GM12864 (cell line): ENCODE measurements at places on chromosomes 2 and 18.

DNA sequence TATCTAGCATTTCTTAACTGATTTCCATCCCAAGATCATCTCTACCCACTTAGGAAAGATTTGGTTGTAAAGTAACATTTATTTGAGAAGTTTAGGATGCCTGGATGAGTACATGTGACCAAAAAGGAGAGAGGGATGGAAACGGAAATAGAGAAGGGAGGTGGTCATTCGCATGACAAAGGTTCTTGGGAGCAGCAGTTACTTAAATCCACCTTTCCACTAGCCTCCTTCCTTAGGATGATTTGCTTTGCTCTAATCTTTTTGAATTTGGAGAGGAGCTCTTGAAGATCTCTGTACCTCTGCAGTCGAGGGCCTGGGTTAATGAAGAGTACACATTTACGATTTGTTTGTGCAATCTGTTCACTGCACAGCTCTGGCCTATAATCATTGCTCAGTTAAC lies 623.5 kb downstream of the EPHA4 start:
- DNase-seq = no peak

DNA sequence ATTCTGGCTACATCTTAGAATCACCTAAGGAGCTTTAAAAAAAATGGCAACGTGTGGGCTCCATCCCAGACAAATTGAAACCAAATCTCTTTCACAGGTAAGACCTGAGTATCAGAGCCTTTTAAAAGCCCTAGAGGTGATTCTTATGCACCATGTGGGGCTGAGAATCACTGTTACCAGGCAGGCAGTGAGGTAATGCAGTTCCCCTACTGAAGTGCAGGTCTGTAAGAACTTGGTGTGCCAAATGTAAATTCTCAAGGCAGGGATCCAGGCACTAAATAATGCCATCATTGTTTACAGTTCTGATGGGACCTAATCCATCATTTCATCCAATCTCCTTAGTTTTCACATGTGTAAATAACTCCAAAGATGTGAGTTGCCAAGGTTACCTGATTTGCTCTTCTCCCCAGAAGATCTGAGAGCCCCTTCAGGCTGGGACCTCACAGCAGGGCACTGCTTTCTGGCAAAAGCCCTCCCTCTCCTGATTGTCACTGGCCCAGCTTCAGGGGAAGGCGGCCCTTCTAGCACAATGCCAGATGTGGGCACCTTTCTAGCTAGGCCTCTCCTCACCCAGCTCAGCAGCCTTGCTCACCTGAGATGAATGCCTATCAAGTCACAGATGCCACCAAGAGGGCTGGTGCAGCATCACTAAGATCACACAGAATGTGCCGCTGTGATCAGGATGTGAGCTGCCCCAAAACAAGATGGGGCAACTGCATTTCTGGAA lies 73.6 kb upstream of the RGPD5 start:
- no peak for DNase-seq

DNA sequence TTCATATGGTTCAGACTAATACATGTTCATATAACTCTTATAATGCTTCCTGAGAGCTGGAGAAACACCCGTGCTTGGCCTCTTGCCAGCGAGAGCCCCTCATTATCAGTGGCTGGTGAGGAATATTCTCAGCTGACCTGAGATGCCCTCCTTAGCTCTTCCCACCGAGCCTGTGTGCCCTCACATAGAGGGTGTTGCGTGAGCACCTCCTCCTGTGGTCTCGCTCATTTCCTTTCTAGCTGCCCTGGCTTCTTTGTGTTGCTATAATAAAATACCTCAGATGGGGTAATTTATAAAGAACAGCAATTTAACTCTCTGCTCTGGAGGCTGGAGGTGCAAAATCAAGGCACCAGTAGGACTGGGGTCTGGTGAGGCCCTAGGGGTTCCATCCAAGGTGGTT lies 80.5 kb upstream of the ALKAL2 start:
- no peak for DNase-seq

DNA sequence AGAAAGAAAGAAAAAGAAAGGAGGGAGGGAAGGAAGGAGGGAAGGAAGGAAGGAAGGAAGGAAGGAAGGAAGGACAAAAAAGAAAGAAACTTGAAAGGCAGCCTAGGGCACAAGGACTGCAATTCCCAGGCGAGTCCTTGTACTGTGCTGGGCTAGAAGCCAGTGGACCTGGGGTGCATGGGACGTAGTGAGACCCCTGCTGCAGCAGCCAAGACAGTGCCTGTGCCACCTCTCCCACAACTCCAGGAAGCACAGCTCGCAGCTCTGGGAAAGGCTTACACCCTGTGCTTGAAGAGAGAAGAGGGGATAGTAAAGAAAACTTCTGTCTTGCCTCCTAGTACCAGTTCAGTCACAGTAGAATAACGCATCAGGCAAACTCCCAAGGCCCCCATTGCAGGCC lies 227.9 kb upstream of the CDH7 start:
- no peak for DNase-seq

GRCh38 chr2:162277381-162277780 lies 34.1 kb upstream of the FAP start:
- no peak for DNase-seq

DNA sequence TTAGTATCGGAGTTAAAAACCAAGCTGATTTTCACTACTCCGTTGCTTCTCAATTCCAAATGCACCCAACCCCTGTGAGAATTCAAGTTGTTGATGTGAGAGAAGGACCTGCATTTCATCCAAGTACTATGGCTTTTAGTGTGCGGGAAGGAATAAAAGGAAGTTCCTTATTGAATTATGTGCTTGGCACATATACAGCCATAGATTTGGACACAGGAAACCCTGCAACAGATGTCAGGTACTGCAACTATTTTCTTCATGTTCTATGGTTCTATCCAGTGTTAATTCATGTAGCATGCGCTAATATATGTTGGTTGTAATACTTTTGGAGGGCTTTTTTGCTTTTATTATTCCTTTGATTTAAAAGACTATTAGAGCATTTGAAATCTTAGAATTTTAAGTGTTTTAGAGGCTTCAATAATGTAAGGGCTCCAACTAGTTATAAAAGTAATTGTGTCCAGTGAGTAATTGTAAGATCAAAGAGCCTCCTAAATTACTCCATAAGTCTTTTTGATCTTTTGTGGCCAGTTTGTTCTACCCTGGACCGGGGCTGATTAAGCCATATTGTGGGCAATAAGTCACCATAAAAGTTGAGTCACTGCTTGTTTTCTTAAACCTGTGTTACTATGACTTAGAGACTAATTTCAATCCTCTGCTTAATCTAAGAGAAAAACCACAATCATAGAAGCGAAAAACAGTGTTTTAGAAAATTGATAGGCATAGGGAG lies 22.9 kb downstream of the DSG4 start:
- no peak for DNase-seq

GRCh38 chr18:51559198-51559901 lies 361.9 kb upstream of the MEX3C start:
- no peak for DNase-seq

DNA sequence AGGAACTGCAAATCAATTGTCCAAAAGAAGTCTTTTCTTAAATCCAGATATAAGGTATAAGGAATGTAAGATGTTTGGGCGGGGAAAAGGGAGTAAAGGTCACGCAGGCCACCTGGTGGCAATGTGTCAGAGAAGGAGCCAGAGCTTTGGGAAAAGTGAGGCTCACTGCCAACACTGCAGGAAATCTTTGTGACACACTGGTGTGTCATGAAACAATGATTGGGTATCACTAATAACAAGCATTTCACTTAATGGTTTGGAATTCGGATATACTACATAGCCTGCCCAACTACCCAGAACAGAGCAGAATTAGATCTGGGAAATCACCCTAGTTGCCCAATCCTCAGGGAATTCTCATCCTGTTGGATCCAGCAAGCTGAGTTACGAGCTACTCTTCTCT lies 61.0 kb downstream of the RBMS1 start:
- DNase-seq = no peak

DNA sequence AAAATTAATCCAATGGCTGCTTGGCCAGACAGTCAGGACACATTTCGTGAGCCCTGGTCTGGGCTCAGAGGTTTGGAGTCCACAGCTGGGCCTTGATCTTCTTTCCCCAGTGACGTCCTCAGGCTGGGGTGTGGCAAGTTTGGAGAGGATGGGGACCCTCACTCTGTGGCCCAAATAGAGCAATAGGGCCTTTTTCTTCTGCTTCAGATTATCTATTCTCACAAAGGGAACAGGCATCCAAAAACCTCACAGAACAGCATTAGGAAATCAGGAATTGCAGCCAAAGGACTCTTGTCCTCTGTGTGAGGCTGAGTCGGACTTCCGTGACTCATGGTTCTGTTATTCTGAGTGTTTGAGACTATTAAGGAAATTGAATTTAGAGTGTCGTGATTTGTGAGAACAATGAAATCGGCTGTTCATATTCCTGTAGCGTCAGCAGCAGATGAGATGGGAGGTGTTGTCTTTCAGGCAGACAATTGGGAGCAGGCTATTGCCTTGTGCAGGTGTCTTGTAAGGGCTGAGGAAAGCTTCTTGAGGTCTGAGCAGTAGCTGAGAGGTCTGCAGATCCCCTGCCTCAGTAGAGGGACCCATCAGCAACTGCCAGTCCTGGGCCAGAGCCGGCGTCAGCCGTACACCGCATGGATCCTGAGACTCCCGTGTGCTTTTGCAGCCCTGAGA lies 113.8 kb downstream of the SH3RF3 start:
- no peak for DNase-seq

DNA sequence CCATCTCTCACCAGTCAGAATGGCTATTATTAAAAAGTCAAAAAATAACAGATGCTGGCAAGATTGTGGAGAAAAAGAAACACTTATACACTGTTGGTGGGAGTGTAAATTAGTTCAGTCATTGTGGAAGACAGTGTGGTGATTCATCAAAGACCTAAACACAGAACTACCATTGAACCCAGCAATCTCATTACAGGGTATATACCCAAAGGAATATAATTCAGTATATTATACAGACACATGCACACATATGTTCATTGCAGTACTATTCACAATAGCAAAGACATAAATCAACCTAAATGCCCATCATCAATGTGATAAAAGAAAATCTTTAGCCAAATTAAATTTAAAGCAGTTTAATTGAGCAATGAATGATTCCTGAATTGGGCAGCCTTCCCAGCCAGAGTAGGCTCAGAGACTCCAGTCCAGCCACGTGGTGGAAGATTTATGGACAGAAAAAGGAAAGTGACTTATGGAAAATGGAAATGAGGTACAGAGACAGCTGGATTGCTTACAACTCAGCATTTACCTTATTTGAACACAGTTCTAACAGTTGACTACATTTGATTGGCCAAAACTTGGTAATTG lies 377.1 kb upstream of the SLC39A10 start:
- DNase-seq = no peak

GRCh38 chr2:164260506-164260905 lies 360.8 kb downstream of the GRB14 start:
- no peak for DNase-seq

DNA sequence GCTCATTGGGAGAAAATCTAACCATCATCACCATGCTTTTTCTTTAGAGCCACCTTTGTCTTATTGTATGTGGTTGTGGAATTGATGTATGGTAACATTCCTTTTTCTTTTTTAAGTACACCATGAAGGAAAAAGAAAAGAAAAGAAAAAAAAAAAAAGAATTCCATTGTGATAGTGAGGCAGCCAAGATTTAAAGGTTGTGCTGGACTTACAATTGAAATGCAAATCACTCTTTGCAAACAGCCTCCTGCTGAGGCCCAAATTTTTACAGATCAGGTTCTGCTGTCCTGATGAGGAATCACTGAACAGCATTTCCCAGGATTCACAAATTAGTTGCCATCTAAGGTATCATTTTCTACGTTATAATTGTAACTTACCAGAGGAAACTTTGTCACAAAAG lies 1101.0 kb upstream of the FANCL start:
- DNase-seq = no peak

DNA sequence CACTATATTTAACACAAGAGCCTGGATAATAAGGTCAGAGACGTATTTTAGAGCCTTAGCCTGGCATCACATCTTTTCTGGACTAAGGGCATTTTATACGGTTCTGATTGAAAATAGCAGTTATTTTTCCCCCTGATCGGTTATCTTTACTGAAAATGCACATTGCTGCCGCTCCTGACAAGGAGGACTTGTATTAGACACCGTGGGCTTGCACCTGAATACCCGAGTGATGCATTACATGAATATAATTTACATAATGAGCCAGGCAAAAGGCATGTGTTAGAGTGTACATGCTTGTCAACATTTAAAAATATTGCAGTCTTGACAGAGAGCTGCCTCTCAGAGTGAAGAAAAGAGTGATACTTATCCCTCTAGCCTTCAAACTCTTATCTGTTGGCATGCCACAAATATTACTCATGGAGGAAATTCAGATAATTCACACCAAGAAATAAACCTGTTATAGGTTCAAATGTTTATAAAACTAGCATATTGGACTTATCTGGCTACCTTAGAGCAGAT lies 470.5 kb upstream of the ETAA1 start:
- DNase-seq = no peak

DNA sequence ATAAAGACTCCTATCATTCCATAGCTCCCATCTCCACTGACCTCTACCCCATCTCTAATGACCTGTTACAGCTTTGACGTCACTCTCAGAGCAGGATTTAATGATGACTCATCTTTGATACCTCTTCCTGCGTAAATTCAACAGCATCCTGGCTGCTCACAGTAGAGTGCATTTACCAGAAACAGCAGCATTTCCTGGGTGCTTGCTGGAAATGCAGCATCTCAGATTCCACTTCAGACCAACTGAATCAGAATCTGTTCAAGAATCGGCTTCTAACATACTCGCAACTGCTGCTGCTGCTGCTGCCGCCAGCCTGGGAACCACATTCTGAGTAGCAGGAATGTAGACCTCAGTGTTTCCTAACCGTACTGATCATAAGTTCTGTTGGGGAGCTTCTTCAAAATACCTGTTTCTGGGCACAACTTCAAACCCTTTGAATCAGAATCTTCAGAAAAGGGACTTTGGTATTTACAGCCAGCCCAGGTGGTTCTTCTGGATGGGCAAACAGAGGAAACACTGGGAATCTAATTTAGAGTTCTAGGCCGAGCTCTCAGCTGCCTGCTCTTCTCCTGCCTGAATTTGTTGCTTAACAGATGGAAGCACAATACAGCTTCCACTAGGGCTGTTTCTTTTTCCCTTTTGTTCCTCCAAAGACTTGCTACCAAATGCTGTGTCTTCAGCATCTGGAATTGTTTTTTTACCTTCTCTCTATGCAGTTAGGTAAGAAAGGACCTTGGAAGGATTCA lies 241.4 kb downstream of the NCKAP5 start:
- no peak for DNase-seq

DNA sequence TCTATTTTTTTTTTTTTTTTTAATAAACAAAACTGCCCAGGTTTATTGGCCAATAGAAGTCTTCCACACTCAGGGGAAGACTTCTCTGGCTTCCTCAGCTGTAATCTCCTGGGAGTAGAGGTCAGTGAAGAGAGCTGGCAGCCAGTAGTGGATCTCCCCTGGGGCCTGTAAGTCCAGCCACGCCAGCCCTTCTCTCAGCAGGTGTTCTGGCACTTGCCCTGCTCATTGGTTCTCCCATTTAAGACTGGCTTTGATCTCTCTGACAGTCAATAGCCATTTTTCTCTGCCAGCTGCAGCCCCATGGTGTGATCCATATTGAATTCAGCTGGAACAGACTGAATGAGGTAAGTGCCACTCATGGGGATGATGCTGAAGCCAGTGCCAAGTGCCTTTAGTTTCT lies 170.6 kb upstream of the SPHKAP start:
- no peak for DNase-seq
